ENCODE measurements at places on chromosomes 4 and X. TPM values are rescaled to one million over a fixed set of nuclear protein-coding genes. Genes with fewer than 3 reads are reported as not detected.

CENPVL2 gene
- not detected for total RNA-seq

NELFA gene
- total RNA-seq: 8.0 TPM

DNA sequence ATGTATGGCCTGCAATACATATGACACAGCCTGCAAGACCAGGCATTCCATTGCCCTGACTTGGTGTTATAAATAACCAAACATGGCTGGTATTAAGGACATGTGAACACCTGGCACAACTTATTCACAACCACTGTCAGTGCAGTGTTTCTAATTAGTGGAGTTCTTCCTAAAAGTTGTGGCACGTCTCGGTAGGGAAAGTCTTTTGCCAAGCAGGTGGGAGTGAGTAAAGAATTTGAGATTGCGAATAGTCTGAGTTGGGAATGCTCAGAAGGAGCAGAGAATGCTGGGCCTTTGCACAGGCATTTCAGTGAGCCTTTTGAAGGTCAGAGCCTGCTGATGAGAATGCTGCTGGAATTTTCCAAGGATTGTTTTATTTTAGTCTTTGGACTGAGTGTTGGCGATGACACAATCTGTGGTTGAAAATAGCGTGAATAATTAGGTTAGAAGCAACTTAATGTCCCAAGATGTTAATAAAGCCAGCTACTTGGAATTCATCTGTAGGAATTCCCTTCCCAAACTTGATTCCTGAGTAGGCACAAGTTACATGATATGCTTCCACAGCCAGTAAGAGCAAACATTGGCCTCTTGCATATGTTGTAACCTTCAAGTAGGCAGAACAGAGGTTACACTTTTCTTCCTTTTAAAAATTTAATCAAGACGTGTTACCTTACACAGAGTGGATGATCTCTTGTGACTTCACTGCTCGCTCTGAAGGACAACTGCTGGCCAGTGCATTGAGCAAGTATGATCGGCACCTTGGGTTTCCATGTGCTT, 83.6 kb upstream of the PGRMC2 start:
- no peak overlapping the region for H3K4me3 ChIP-seq
- H3K27me3 ChIP-seq: no peaks in the 10 kb centered on the region
- peak overlapping the region; percentile 52 for H3K27ac ChIP-seq
- no peaks in the 10 kb centered on the region for H3K36me3 ChIP-seq
- no peaks in the 10 kb centered on the region for H3K4me1 ChIP-seq
- DNase-seq: no peak

DNA sequence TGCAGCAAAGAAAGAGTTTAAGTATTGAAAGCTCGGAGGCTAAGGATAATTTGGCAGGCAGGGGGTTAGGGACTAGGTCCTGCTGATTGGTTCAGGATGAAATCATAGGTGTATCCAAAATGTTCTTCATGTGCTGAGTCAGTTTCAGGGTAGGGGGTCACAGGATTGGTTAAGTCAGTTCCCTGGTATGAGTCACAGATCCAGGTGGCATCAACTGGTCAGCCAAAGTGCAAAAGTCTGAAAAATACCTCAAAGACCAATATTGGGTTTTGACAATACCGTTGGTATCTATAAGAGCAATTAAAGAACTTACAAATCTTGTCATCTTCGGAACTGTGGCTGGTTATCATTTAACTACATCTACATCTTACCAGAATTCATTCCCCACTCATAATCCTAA, 25.6 kb upstream of the PRDM8 start:
- H3K36me3 ChIP-seq: no peaks in the 10 kb centered on the region
- H3K4me1 ChIP-seq: no peaks in the 10 kb centered on the region
- H3K27ac ChIP-seq: no peak overlapping the region
- DNase-seq: no peak

DNA sequence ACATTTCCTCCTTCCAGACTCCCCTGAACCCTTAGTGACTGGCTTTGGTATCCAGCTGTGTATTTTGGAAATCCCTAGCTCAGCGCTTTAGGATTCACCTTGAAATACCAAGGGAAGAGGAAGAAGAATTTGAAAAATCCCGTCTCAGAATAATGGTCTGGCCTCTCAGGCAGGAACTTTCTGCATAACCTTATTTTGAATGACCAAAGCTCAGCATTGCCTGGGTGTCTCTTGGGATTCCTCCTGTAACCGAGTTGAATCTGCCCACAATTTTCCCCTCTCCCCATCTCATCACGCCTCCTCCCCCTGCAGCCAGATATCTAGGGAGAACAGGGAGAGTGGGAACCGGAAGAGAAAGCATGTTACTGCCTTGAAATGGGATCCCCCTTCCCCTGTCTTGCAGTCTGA, 116.2 kb downstream of the SMIM20 start:
- no peaks in the 10 kb centered on the region for H3K36me3 ChIP-seq
- no peak overlapping the region for H3K27ac ChIP-seq
- H3K4me1 ChIP-seq: peaks cover 15% of the 10 kb centered on the region
- no peak for DNase-seq

- no peak overlapping the region for H3K4me3 ChIP-seq
- no peaks in the 10 kb centered on the region for H3K4me1 ChIP-seq
- no peak overlapping the region for H3K27ac ChIP-seq
- DNase-seq: no peak
- H3K36me3 ChIP-seq: no peaks in the 10 kb centered on the region
Observed at GRCh38 chr4:176413171-176413570, 93.4 kb downstream of the SPCS3 start.

- DNase-seq: no peak
- no peak overlapping the region for H3K27ac ChIP-seq
- H3K4me3 ChIP-seq: no peak overlapping the region
- H3K4me1 ChIP-seq: no peaks in the 10 kb centered on the region
- H3K36me3 ChIP-seq: no peaks in the 10 kb centered on the region
Observed at GRCh38 chr4:21092531-21092930, 392.3 kb downstream of the PACRGL start.

DNA sequence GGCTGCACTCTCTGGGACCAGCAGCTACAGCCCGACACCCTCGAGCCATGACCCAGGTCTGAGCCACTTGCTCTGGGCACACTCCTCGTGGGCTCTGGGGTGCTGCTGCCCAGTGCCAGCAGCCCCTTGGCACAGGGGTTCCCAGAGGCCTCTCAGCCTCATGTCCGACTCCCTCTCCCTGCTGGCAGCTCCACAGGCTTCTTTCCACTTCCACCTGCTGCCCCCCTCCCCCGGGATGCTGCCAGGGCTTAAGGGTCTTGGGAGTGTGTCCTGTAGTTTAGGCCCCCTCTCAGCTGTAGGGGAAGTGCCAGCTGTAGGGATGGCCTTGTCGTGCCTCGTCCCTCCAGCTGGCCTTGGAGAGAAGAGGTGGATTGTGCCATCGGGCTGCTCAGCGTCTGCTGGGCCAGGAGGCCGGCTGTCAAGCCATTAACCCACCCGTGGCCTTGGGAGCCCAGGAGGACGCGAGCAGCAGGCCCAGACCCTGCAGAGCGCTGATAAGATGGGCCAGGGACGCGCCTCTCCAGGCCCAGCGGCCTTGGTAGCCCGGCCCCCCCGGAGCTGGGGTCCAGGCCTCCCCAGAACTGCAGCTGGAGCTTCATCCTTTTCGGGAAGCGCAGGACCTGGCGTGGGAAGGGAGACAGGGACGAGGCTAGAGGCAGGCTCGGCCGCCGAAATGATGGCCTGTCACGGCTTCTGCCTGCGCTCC, 1.0 kb upstream of the USP27X start:
- no peaks in the 10 kb centered on the region for H3K36me3 ChIP-seq
- H3K4me3 ChIP-seq: peak overlapping the region; percentile 64
- peak overlapping the region; percentile 78 for H3K27ac ChIP-seq
- H3K27me3 ChIP-seq: no peaks in the 10 kb centered on the region
- no peaks in the 10 kb centered on the region for H3K4me1 ChIP-seq

DNA sequence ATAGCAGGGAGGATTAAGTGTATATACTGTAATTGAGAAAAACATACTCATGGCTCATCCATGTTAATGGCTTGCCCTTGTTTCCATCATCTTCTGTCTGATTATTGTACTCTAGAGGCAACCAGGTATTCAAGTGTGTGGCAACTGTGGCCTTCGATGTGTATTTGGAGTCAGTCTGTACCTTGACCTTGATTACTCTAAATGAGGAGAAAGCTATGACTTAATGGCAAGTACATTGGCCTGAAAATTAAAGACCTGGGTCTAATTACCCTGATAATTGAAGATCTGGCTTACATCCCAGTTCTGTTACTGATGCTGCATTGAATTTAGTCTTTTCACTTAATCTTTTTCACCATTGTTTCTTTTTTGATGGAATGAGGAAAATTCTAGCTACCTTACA, 409.2 kb downstream of the CCSER1 start:
- H3K27ac ChIP-seq: no peak overlapping the region
- H3K27me3 ChIP-seq: no peaks in the 10 kb centered on the region
- no peaks in the 10 kb centered on the region for H3K36me3 ChIP-seq
- H3K4me3 ChIP-seq: no peak overlapping the region

- no peak overlapping the region for H3K4me3 ChIP-seq
- H3K4me1 ChIP-seq: peaks cover 2% of the 10 kb centered on the region
Observed at GRCh38 chr4:173415885-173416653, 17.2 kb upstream of the SCRG1 start.

GRCh38 chr4:35559559-35560365, 684.6 kb downstream of the ARAP2 start:
- H3K27me3 ChIP-seq: no peaks in the 10 kb centered on the region
- H3K27ac ChIP-seq: no peak overlapping the region
- DNase-seq: no peak
- H3K4me1 ChIP-seq: no peaks in the 10 kb centered on the region

GRCh38 chr4:109915385-109916026, 2.8 kb downstream of the EGF start:
- H3K36me3 ChIP-seq: no peaks in the 10 kb centered on the region
- H3K4me3 ChIP-seq: peak overlapping the region; percentile 7
- no peak overlapping the region for H3K27ac ChIP-seq
- DNase-seq: no peak
- H3K27me3 ChIP-seq: no peaks in the 10 kb centered on the region
- H3K4me1 ChIP-seq: peaks cover 3% of the 10 kb centered on the region
